Activated T-cell treated with anti-CD3 and anti-CD28 coated beads for 4 hours (primary cell): ENCODE measurements at places on chromosomes 5 and 9.

DNA sequence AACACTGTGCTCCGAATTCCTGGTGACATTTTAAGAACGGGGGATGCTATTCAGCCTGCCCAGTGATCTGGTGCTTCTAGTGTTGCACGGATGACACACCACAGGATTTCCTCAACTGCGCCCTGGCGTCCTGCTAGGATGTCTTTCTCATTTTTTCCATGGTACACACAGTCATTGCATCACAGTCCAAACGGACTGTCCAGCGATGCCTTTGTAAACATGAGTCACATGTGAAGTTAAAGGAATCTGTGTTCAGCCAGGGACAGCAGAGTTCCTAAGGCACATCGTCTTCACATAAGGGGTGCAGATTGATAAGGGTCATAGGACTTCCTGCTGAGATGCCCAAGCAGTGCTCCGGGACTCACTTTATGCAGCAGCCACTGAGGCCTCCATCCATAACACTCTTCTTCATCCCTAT lies 9.3 kb upstream of the PTPN3 start:
- DNase-seq, result no peak

DNA sequence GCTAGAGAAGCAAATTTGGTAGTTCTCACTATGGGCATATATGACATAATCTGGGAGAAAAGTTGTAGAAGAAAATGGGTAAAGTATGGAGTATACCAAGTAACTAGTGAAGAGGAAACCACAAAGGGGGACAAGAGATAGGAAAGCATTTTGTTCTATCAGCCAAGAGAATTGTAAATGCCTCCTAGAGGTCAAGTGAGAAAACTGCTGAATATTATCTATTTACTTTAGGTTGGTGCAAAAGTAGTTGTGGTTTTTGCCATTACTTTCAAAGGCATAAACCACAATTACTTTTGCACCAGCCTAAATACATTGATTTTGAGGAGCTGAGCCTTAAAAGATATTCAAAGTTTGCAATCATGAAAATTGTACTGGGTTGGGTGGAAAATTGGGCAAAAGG lies 126.7 kb upstream of the GRHPR start:
- no peak for DNase-seq

DNA sequence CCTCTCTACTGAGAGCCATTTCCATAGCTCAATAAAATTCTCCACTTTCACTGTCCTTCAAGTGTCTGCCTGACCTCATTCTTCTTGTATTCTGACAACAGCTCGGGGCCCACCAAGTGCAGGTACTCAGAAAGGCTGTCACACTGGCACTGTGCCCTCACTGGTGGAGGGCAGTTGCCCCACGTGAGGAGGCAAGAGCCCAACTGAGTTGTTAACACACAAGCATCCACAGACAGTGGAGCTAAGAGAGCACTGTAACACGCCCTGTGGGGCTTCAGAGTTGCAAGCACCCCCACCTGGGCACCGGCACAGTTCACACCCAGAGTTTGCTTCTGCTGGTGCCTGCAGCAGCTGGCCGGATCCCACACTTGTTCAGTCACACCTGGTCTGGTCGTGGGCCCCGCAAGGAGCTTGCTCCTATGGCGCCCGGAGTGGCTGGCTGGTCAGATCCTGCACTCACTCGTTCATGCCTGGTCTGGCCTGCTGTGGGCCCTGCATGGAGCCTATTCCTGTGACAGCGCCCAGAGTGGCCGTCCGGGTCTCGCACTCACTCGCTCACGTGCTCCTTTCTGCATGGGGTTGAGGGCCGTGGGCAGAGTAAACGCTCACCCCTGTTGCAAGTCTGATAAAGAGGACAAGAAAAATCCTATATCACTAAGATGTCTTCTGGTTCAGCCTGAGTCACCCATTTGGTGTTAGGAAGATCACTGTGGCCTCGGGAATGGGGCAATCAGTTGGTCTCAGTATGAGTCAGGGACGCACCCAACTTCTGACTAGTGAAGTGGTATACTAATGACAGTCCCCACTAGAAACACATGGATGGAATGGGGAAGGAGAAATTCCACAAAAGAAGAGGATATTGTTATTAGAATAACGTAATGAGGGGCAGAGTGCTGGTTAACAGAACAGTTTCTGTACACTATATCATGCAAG lies 87.0 kb upstream of the CCNH start:
- no peak for DNase-seq

DNA sequence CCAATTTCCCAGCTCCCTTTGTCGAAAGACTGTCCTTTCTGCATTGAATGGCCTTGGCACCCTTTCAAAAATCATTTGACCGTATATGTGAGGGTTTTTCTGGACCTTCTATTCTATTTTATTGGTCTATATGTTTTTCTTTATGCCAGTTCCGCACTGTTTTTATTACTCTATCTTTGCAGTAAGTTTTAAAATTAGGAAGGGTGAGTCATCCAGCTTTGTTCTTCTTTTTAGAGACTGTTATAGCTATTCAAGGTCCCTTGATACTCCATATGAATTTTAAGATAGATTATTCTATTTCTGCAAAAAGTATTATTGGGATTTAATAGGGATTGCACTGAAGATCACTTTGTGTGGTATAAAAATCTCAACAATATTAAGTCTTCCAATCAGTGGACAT lies 44.2 kb upstream of the STARD4 start:
- DNase-seq, result no peak

DNA sequence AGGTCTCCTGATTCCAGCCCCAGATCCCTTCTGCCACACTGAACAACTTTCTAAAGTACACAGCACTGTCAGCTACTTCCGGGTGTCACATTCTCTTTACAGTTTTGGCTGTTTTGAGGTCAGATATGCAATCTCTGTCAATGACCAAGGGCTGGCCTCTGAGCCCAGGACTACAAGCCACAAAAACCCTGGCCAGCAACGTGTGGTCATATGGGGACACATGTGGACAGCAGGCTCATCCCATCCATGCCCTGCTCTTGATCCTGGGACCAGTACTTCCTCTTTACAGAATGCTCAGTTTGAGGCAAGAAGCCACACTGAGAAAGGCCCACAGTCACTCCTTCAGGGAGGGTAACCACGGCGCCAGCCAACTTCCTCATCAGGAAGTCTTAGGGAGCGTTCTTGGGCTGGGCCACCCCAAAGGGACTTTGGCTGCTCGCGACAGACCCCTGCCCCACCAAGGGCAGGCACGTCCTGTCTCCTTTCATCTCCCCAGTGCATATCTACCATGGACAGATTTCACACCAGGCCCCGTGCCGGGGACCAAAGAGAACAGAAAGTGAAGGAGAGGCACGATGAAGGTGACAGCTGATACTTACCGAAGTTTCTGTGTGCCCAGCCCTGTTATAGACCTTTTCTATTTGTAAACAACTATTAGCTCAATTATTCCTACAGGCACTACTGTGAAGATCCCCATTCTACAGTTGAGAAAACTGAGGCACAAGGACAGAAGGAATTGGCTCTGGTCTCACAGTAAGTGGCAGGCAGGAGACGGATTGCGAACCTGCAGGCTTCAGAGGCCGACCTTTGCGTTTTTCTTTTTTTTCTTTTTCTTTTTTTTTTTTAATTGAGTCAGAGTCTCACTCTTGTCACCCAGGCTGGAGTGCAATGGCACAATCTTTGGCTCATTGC lies 37.3 kb downstream of the STK10 start:
- DNase-seq, result no peak
